GM10248 (cell line): ENCODE measurements at places on chromosomes 6 and 20.

DNA sequence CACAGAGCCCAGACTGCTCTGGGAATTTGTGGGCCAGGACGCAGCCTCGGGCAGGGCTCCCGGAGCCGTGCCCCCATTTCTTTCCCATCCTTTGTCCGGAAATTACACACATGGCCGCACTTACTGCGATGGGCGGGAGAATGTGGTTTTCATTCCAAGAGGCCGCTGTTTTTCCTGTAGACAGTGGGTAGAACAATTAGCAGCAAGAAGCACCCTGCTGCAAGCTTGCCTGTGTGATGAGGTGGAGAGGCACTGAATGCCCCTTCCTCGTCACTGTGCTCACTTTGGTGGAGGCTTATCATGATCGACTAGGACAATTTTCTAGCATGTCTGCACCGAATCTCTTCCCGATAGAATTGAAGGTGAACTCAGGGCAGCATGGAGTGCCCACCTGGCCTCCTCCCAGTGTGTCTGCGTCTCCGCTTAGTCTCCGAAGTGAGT is 102.8 kb downstream of the DACT2 start:
- DNase-seq, result no peak

DNA sequence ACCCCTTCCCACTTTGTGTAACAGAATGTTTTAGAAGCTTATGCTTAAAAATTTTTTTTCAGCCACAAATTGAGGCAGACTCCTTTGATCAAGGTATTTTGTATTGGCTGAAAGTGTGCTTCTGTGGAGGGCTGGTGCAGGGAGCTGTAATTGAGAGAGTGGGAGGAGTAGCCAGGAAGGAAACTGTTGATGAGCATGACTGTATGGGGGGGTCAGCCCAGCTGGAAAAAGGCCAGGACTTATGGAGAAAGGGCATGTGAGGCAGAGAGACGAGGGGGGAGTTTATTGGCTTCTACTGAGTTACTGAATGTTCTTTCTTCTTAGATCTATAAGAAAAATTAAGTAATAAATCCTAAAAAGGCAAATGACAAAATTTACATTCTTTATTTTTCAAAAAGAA is 13.4 kb downstream of the RFPL4B start:
- DNase-seq, result no peak

- DNase-seq, result no peak
These were observed 2.0 kb downstream of the DXO start for GRCh38 chr6:31969712-31970603.

DNA sequence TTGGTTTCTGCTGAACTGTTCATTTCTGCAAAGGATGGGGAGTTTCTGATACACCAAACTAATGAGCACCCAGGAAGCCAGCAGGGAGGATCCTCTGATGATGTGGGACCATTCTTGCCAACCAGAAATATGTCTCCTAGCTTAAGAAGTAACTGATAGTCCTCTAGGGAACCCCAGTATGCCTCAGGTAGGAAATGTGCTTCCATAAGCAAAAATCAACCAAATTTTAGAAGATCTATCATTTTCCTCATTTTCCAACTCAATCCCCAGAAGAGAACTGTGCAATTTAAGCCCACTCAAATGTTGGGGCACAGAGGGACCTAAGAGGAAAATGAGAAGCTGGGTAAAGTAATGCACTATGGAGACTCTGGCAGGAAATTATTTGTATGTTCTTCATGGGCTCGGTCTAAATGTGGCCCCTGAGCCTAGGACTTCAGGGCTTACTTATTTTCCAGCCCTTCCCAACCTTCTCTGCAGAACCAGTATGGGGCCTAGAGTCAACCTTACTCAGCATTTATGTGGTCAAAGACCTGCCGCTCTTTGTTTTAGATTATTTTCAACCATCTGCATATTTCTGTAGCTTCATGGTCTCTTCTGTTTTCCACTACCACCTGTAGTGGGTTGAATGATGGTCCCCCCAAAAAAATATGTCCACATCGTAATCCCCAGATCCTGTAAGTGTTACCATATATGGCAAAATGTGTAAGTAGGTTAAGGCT is 359.8 kb upstream of the CDH4 start:
- no peak for DNase-seq

DNA sequence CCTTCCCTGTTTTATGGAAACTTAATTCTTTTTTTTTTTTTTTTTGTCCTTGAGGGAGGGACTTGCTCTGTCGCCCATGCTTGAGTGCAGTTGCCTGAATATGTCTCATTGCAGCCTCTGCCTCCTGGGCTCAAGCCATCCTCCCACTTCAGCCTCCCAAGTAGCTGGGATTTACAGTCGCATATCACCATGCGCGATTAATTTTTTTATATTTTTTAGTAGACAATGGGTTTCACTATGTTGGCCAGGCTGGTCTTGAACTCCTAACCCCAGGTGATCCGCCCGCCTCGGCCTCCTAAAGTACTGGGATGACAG is 654 bp downstream of the TMEM14C start:
- no peak for DNase-seq

DNA sequence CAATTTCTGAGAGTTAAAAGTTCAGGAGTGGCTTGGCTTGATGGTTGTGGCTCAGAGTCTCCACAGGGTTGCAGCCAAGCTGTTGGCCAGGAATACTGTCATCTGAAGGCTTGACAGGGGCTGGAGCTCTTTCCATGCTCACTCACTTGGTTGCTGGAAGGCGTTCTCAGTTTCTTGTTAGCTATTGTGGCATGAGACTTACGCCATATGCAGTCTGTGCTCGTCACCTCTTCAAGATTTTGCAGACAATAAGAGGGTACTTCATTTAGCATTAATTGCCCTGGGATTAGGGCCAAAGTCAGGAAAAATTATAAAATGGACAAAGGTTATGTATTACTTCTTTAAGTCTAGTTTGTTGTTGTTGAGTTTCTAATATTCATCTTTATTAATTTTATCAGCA is 380.6 kb upstream of the MAP3K7 start:
- DNase-seq, result no peak

DNA sequence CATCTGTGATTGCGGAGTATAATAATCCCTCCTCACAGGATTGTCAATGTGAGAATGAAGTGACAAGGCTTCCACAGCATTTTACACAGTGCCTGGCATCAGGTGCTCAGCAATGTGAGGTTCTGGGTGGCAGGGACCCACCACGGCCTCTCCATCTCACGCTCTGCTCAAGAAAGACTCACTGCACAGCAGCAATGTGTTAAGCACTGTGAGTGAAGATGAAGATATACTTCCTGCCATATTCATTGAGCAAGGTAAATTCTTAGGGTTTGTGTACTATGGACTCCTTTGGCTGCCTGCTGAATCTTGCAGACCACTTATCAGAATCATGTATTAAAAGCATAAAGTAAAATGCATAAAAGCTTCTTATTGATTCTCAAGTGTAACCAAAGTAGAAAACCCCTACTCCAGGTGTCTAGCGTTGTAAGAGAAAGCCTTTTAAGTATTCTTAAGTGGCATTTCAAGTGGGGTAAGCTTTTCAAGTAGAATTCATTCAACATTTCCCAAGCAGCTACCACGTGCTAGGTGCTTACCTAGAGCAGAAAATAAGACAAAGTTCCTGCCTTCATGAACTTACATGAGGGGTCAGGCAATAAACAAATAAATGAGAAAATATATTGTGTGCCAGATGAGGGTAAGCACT is 17.0 kb upstream of the MEP1A start:
- DNase-seq, result no peak

- DNase-seq, result no peak
These were observed 100.8 kb downstream of the RTN4IP1 start for GRCh38 chr6:106528521-106528920.

DNA sequence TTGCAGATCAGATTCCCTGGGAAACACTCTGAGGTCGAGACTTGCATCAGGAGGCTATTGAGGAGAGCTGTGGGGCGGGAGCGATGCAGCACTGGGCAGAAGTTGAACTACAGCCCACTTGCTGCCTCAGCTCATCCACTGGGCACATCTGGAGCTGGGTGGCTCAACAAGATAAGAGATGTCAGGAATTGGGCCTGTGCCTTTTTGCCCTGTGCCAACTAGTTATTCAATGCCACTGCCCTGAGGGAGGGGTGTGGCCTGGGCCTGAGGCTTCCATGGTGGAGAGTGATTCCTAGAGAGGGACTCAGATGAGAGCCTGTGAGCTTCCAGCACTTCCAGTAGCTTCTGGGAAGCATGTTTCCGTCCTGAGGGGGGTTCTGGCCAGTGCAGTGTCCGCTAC is 32.7 kb downstream of the BRPF3 start:
- no peak for DNase-seq

DNA sequence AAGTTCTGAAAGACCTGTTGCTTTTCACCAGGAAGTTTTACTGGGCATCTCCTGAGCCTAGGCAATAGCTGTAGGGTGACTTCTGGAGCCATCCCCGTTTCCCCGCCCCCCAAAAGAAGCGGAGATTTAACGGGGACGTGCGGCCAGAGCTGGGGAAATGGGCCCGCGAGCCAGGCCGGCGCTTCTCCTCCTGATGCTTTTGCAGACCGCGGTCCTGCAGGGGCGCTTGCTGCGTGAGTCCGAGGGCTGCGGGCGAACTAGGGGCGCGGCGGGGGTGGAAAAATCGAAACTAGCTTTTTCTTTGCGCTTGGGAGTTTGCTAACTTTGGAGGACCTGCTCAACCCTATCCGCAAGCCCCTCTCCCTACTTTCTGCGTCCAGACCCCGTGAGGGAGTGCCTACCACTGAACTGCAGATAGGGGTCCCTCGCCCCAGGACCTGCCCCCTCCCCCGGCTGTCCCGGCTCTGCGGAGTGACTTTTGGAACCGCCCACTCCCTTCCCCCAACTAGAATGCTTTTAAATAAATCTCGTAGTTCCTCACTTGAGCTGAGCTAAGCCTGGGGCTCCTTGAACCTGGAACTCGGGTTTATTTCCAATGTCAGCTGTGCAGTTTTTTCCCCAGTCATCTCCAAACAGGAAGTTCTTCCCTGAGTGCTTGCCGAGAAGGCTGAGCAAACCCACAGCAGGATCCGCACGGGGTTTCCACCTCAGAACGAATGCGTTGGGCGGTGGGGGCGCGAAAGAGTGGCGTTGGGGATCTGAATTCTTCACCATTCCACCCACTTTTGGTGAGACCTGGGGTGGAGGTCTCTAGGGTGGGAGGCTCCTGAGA is at the start of gene HFE:
Gene HFE (plus strand): TSS at position 146 of the 832 bp plus-strand sequence. CDS start 12 bp downstream, at position 158.
- peak; percentile 41 for DNase-seq

DNA sequence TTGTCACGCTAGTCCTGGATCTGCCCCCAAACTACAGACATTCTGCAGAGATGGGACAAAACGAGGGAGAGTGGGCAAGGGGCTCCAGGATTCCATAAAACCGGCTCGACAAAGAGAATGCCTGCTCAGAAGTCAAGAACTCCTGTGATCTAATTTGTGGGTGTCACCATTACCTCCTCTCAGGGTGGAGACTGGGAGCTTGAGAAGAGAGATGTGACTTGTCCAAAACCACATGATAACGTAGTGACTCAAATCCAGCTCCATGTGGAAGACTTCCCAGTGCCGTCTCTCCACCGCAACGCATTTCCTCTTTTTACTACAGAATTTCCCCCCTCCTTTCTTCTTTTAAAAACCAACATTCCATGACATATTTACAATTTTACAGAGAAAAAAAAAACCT is 44.3 kb downstream of the TRERF1 start:
- no peak for DNase-seq

GRCh38 chr6:109455437-109456110 is at the start of gene MICAL1:
TSS of gene MICAL1 (minus strand) at chr6:109455772. CDS start at chr6:109454196, 1,576 bp downstream.
- DNase-seq, result peak; percentile 83

DNA sequence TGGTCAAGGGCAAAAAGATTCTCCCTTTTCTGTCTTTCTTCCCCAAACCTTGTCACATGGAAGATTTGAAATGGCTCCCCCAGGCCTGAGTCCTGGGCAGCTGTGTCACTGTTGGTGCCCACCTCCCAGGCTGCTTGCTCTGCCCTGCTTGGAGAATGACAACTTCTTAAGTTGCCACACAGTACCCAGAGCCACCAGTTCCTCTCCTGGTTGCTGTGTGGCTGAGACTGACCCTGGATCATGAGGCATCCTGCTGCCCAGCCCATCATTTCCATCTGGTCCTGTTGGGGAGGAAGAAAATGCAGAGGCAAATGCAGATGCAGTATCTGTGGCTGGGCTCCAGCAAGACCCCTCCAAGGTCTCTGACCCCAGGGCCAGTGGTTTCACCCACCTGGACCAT is 113.7 kb downstream of the PHACTR3 start:
- no peak for DNase-seq

GRCh38 chr6:36904114-36904513 is 18.4 kb downstream of the C6orf89 start:
- DNase-seq, result no peak

DNA sequence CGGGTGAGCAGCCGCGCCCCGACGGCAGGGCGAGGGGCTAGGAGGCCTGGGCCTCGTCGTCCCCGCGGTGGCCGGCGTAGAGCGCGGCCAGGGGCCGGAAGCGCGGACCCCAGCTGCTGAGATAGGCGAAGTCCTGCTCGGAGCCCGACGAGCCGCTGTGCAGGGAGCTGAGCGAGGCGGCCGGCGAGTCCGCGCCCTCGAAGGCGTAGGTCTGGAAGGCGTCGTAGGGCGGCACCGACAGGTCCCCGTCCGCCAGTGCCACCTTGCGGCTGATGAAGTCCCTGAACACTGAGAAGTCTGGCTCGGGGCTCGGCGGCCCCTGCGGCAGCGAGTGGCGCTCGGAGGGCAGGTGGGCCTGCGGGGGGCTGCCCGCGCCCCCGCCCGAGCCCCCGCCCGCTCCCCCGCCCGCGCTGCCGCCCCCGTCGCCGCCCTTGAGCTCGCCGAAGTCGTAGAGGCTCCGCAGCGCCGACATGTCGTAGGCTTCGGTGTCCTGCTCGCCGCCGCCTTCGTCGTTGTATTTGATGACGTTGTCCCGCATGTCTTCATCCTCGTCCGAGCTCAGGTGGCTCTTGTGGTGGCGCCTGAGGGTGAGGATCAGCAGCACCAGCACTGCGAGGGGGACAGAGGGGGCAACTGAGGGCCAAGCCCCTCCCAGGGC is 56.5 kb downstream of the CD40 start:
- peak; percentile 91 for DNase-seq

- DNase-seq, result no peak
These were observed 30.3 kb downstream of the PACSIN1 start for GRCh38 chr6:34496103-34496685.

- DNase-seq, result no peak
These were observed 5.1 kb downstream of the CDKAL1 start for GRCh38 chr6:20539387-20539786.

DNA sequence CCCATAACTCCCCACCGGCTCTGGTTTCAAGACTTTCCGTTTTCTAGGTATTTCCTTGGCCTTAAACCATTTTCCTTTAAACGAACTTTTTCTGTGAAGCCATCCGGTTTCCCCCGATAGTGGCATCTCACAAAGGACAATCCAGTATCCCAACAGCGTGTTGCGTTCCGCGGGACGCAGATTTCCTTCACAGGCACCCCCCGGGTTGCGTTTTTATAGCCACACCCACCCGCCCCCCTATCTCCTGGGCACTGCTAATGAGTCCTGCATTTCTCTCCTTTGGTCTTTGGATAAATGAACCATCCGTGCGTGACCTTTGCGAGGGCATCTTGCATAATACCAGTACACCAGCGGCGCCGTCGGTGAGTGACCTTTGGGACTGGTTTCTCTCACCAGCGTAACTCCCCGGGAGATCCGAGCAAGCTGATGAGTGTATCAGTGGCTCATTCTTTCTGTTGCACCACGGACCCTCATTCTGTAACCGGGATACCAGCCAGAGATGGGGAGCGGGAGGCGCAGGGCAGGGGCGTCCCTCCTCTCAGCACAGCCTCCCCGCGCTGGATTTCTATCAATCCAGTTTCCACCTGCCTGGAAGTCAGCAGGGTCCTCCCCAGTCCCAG is 586 bp upstream of the NQO2 start:
- DNase-seq, result no peak

GRCh38 chr6:13924949-13925881 is at the start of gene RNF182:
TSS of gene RNF182 (plus strand) at chr6:13924952. CDS start at chr6:13977120, 52,168 bp downstream.
- DNase-seq, result peak; percentile 72

GRCh38 chr6:109013656-109014305 is 80.9 kb downstream of the SESN1 start:
- no peak for DNase-seq

- DNase-seq, result no peak
These were observed 4.0 kb upstream of the WRNIP1 start for GRCh38 chr6:2760882-2761842.
